ENCODE measurements at places on chromosomes 1 and 21.
A peak's percentile ranks its signal among the peaks of the same experiment; 100 is the strongest.

- no peak for DNase-seq
Observed at GRCh38 chr1:232390590-232390989, 239.3 kb downstream of the SIPA1L2 start.

- DNase-seq, result no peak
Observed at GRCh38 chr1:93384656-93385055, 38.9 kb downstream of the DR1 start.

DNA sequence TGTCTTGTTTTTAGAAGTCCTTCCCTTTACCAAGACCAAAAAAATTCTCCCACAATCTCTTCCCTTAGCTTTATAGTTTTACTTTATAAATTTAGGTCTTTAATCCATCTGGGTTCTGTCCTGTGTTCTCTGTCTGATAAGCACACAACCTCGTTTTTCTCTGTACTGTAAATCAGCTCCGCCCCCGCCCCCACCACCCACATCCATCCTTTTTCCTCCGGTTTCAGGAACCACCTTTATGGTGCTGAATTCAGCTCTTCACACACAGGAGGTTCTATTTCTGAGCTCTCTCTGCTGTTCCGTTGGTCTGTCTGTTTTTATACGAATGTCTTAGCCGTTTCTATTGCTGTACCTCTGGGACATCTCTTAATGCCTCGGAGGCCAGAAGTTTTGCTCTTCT lies 44.5 kb downstream of the ACTL8 start:
- DNase-seq, result no peak

DNA sequence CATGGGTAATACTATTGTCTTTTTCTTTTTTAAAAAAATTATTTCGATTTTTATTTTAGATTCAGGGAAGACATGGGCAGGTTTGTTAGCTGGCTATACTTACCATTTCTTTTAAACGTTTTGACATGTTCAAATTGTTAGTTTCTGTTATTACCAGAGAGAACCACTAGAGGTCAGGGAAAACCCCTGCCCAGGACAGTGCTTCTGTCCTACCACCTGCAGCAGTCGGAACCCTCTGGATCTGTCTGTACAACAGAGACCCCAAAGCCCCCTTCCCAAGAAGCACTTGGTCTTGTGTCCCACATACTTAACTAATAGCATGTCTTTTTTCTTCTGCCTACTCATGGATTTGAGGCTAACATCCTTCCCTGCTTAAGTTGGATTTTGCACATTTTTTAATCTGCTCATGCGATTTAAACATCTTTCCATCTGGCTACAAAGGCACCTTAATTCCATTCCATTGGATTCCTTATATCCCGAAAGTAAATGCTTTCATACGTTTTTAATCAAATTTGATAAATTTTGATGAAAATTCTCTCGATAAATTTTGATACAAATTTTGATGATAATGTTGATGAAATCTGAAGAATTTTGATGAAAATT lies 10.0 kb upstream of the C1orf115 start:
- peak; percentile 17 for DNase-seq

DNA sequence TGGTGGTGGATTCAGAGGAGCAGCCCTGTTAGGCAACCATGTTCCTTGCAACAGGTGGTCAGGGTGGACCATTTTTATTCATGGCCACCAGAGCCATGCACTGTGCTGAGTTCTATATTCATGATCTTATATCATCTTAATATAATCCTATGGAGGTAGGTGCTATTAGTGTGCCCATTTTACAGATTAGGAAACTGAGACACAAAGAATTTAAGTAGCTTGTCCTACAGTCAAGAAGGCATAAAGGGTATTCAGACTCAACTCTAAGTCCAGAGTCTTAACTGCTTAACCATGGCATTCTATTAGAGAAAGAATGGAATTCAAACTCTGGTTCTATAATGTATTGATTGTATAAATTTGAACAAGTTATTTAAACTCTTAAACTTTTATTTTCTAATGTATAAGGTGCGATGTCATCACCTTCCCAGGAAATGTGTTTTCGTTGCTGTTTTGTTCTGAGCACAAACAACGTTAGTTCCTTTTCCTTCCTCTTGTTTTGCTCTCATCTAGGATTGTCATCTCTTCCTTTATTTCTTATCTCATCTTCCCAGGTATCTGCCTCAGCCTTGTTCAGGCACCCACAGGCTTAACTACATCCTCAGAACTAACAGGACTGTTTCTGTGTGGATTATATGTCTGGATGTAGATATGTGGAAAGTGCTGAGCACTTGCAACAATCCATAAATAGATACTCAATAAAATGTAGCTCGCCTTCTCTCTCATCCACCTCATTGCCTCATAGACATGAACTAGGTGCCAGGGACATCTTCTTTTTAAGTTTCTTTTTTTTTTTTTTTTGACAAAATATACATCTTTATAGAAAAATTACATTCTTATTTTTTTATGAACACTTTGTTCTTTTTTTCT lies 207.1 kb downstream of the NFIA start:
- DNase-seq, result no peak

DNA sequence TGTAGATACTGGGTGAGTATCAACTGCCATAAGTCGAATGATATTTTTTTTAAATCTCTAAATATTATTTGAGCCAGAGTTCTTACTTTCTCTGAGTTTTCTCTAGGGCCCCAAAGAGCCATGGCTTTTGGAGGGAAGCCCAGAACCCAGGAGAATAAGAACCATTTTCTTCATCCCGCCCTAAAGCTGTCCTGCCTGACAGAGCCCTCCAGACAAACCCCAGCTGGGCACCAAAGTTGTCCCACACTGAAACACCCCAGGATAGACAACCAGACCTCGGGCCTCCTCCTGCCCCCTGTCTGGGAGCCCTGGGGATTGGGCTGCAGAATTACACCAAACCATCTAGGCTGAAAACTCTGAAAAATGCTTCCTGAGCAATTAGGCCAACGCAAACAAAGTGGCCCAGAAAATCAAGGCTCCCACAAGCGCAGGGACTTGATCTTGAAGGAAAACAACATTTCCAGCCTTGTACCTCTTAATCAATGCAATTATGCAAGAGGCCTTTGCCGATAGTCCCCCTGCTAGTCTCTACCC lies 113.1 kb downstream of the RRAGC start:
- DNase-seq, result no peak

DNA sequence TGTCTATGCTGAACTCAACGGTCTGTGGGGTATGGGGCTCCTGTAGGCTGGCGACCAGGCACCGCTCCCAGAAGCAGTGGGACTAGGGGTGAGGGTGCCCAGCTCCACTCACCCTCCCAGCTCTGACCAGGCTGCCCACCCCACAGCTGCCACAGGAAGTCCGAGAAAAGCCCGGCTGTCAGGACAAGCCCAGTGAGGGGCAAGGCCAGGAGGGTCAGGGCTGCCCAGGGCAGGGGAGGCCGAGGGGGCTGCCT lies 3.5 kb upstream of the TMEM52 start:
- no peak for DNase-seq

DNA sequence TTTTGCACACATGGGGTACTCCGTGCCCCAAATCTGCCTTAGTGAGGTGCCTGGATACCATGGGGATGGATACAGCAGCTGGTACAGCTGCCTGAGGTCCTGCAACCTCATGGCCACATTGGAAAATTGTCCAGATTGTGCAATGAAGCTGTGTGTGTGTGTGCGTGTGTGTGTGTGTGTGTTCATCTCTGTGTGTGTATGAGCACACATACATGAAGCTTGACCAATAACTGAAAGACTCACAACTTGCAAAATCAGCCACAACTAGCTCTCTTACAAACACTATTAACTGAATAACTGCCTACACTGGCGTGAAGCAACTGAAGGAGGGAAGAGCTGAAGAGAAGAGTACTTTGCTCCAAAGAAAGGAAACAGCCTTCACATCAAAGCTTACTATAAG lies 78.1 kb downstream of the ERG start:
- no peak for DNase-seq

DNA sequence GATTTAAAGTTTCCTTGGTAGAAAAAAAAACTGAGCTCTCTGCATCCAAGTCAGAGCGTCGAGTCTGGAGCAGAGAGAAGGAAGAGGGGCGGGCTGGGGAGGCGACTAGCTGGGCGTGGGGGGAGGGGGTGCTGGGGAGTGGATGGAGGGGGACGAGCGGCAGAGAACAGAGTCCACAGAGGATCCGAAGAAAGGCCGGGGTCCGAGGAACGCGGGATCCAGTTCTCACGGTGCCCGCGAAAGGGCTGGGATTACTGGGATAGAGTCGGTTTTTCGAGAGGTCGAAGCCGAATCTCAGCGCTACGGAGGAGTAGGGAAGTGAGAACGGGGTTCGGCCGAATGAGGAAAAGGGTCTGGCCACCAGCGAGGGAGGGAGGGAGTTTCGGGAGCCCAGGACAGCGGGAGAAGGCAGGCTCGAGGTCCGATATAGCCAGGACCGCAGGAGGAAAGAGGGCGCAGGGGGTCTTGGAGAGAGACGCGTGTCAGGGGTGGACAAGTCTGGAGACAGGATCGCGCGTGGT lies 665 bp downstream of the DAB1 start:
- no peak for DNase-seq

DNA sequence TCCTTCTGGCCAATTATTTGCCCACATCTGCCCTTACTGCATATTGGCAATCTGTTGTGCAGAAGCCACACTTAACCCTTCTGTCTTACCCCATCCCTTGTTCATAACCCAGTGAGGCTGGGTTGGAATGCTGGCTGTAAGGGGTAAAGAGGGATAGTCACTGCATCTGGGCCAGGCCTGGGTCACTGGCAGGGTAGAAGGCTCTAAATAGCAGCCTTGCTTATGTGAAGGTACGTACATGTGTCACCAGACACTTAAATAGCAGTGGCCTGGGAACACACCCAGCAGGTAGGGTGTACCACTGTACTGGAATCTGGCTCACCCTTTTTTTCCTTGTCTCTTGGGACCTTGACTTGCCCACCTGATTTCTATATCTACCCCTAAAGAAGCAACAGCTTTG lies 9.9 kb upstream of the TARS2 start:
- DNase-seq, result no peak

DNA sequence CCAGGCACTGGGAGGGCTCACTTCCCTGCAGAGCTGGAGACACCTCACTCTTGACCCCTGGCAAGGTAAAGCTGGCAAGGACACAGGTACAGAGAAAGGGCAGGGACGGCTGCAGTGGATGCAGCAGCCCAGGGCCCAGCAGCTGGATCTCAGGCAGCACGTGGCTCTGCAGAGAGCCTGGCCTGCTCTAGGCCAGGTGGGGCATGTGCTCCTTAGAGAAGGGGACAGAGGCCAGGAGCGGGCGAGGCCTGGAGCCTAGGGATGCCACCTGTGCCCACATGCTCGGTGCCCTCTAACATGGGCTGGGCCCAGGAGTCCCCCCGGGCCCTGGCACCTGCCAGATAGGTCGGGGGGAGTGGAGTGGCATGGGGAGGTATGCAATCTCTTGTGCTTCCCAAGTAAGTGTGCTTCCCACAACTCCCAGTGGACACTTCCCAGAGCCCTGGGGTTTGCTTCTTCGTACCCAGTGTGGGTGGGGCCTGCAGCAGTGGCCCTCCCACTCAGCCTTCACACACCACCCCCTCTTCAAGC lies 30.0 kb downstream of the WNT3A start:
- DNase-seq, result no peak

GRCh38 chr1:154183046-154183915 lies 8.6 kb downstream of the TPM3 start:
- DNase-seq, result peak; percentile 90

DNA sequence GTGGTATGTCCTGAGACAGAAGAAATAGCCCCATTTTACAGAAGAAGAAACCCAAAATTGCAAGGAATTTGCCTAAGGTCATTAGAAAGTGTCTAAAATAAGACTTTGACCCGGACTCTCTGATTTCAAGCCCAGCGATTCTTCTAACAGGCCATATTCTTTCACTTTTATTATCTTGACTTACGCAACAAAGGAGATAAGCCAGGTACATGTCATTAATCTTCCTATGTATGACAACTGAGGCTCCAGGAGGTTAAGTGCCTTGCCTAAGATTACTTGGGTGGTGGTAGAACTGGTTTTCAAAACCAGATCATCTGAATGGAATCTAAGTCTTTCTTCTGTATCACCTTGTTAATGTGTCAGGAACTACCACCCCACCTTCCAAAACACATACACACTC lies 124.3 kb downstream of the PBX1 start:
- no peak for DNase-seq

Measured in Jurkat, Clone E6-1 (cell line).